ENCODE measurements at places on chromosomes 1 and 21.

DNA sequence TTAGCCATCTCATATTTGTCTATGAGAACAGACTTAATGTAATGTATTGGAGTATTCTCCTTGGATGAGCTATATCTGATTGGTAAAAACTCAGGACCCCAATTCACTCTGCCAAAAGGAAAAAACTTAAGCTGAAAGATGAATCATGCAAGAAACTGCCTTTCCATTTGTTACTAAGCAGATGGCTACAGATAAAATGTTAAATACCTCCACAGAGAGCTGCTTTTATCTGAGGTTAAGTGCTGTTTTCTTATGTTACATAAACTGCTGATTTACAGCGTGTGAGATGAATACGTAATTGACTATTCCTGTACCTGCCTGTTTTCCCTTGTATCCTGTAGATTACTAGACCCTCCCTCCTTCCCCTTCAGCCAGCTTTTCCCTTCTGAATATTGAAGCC lies 49.3 kb downstream of the CLCA4 start:
- DNase-seq, result no peak

DNA sequence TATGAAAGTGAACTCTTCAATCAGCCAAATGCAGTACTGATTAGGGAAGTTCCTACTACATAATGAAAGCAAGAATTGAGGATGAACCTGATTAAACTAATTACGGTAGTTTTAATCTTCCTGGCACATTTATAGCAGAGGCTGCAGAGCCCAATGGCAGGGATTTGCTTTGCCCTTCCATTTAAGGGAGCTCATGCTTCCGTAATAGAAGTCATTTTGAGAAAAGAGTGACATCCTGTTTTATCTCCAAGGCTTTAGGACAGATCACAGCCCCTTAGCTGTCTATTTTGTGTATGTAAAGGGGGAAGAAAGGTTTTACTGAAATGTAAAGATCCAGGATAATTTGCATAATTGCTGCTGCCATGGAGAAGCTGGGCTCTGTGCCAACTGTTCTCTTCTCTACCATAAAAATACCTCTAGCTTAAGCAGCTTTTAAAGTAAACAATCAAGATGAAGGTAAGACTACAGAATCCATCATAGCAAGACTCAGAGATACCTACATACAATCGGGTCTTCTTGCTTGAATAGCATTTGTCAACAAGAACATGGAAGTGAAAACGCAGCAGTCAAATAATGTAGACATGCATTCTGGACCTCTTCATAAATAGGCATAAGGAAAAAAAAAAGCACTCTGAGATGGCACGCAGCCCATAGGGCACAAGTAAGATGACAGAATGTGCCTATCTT lies 62.5 kb downstream of the ASH1L start:
- no peak for DNase-seq

DNA sequence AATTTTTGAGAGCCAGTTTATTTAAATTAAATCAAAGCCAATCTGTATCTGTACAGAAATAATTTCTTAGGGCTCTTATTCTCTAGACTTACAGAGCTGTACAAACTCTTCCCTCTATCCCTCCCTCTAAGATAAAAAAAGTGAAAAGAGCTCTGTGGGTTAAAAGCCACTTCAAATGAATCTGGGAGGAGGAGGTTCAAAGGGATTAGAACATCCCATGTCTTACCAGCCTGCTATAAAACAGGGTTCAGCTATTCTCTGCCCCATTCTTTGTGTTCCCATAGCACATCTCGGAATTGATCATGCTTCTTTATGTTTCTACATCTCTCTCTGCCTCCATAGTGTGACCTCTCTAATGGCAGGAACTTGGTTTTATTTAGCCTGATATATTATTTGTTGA lies 19.4 kb downstream of the KIAA0319L start:
- no peak for DNase-seq

DNA sequence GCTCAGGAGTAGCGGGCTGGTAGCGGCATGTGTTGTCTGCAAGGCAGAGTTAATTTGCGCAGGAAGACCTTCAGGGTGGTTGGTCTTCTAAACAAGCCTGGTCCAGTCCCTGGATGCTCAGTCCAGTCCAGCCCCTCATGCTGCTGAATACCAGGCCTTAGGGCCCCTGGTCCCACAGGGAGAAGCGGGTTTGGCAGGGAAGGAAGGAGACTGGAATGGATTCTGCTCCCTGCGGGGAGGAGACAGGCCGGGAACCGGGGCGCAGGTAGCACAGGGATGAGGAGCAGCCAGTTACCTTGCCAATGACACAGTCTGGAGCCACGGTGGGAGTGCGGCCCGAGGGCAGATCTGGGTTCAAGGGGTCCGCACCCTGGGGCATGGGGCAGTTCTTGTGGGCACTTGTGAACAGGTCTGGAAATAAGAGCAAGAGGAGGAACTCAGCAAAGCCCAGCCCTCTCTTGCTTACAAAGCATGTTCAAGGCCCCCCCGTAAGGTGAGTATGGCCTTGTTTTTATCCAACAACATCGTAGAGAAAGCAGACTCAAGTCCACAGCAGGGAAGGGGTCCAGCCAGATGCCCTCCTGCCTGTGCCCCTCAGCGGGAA lies 10.1 kb downstream of the FAM131C start:
- no peak for DNase-seq
